ENCODE measurements at places on chromosomes 6 and 20. TPM values are rescaled to one million over a fixed set of nuclear protein-coding genes. Genes with fewer than 3 reads are reported as not detected.

Gene GINS1
- total RNA-seq = 3.8 TPM

Gene IL17A
- total RNA-seq = not detected

Gene INSM1
- not detected for total RNA-seq

Gene OR2B6
- not detected for total RNA-seq

Gene JPH2
- total RNA-seq = 35.2 TPM

Gene SLC32A1
- total RNA-seq = not detected

Gene PRL
- total RNA-seq = not detected

Gene PRPH2
- total RNA-seq = 0.91 TPM

Gene TP53TG5
- total RNA-seq = 1.2 TPM

Gene SMIM28
- total RNA-seq = not detected

Gene COL12A1
- total RNA-seq = 40.4 TPM

Gene MYLK2
- total RNA-seq = not detected

Gene POU5F1
- 9.5 TPM for total RNA-seq

Gene SGK1
- 46.3 TPM for total RNA-seq

Gene DEFB121
- not detected for total RNA-seq

Gene CASP8AP2
- 23.3 TPM for total RNA-seq

Gene FAM8A1
- total RNA-seq = 19.5 TPM

Gene MCCD1
- not detected for total RNA-seq

Gene TMEM170B
- total RNA-seq = 2.9 TPM

Gene FAM217A
- total RNA-seq = not detected

Gene VGLL2
- not detected for total RNA-seq

Gene FAM209B
- not detected for total RNA-seq

Gene BMP2
- total RNA-seq = 11.6 TPM

Gene EPHA7
- 4.6 TPM for total RNA-seq

Gene CFB
- 41.4 TPM for total RNA-seq

Gene RALGAPA2
- total RNA-seq = 107 TPM

Gene KCNQ5
- total RNA-seq = 1.8 TPM

Gene MYH7B
- total RNA-seq = 1.4 TPM

Gene PRRT1
- 2.8 TPM for total RNA-seq

Gene SLC12A5
- not detected for total RNA-seq

Gene PGC
- total RNA-seq = not detected

Gene DAAM2
- total RNA-seq = 23.0 TPM

Gene TSHZ2
- 23.3 TPM for total RNA-seq

Gene SLC17A9
- 10.1 TPM for total RNA-seq

Gene TBC1D22B
- total RNA-seq = 12.5 TPM

Gene FLOT1
- 133 TPM for total RNA-seq

Gene ADGRB3
- total RNA-seq = 6.7 TPM

Gene WFDC9
- not detected for total RNA-seq

Gene HLA-DRB1
- 109 TPM for total RNA-seq

Gene CCDC170
- total RNA-seq = 1.7 TPM

Gene MAPK13
- total RNA-seq = 70.3 TPM

Gene ETV7
- total RNA-seq = 7.6 TPM

Gene KIFC1
- 1.0 TPM for total RNA-seq

Gene NXT1
- 30.8 TPM for total RNA-seq

Gene DDAH2
- total RNA-seq = 33.3 TPM

Gene KCNQ2
- total RNA-seq = not detected

Gene PPP1R14C
- 0.52 TPM for total RNA-seq

Gene SUMO4
- total RNA-seq = 5.0 TPM

Gene OLIG3
- not detected for total RNA-seq

Gene MACROD2
- total RNA-seq = 17.1 TPM

Gene FERMT1
- 41.8 TPM for total RNA-seq

Gene NKX2-4
- total RNA-seq = not detected

Gene RAD21L1
- not detected for total RNA-seq

Gene SAYSD1
- total RNA-seq = 19.3 TPM

Gene DNMT3B
- total RNA-seq = 3.4 TPM

Gene KHDRBS2
- total RNA-seq = 0.89 TPM

Gene C6orf163
- total RNA-seq = 7.7 TPM

Gene ZFP57
- total RNA-seq = 3.0 TPM

Gene SLC22A2
- not detected for total RNA-seq

Gene XKR7
- total RNA-seq = 0.05 TPM

Measured in ureter (tissue), 1 donor.